ENCODE measurements at places on chromosomes 5 and 9. TPM values are rescaled to one million over a fixed set of nuclear protein-coding genes. Genes with fewer than 3 reads are reported as not detected.

GRCh38 chr5:181261320-181262049 lies 542 bp upstream of the TRIM52 start:
- H3K27me3 ChIP-seq = no peaks in the 10 kb centered on the region
- peak overlapping the region; percentile 99 for H3K27ac ChIP-seq
- H3K4me3 ChIP-seq = peak overlapping the region; percentile 82
- peaks cover 12% of the 10 kb centered on the region for H3K36me3 ChIP-seq

JAKMIP2 gene
- 2.6 TPM for total RNA-seq

DNA sequence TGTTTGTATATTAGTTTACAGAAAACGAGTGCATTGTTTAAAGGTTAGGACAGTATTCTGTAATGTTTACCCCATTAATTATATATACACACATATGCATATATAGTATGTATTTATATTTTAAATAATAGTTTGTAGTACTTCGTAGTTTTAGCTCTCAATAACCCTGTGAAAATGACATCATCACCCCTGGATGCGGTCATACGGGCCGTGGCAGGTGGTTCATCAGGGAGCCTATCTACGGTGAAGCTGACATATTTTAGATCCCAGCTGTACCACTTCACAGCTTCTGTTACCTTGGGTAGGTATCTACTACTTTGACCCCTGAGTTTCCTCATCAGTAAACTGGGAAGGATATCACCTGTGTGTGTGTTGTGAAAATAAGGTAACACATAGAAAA lies 87.1 kb downstream of the NR3C1 start:
- DNase-seq = no peak
- no peak overlapping the region for H3K4me3 ChIP-seq
- H3K27me3 ChIP-seq = no peaks in the 10 kb centered on the region
- H3K36me3 ChIP-seq = no peaks in the 10 kb centered on the region
- peaks cover 85% of the 10 kb centered on the region for H3K4me1 ChIP-seq
- no peak overlapping the region for H3K27ac ChIP-seq

GRCh38 chr5:94366811-94367210 lies 251.6 kb downstream of the KIAA0825 start:
- H3K4me1 ChIP-seq = no peaks in the 10 kb centered on the region
- no peaks in the 10 kb centered on the region for H3K36me3 ChIP-seq
- no peaks in the 10 kb centered on the region for H3K27me3 ChIP-seq

SLC27A6 gene
- total RNA-seq = 41.3 TPM

GRCh38 chr9:96478829-96479371 lies 28.9 kb downstream of the HABP4 start:
- H3K4me3 ChIP-seq = no peak overlapping the region
- H3K4me1 ChIP-seq = peaks cover 5% of the 10 kb centered on the region
- H3K27ac ChIP-seq = no peak overlapping the region

DNA sequence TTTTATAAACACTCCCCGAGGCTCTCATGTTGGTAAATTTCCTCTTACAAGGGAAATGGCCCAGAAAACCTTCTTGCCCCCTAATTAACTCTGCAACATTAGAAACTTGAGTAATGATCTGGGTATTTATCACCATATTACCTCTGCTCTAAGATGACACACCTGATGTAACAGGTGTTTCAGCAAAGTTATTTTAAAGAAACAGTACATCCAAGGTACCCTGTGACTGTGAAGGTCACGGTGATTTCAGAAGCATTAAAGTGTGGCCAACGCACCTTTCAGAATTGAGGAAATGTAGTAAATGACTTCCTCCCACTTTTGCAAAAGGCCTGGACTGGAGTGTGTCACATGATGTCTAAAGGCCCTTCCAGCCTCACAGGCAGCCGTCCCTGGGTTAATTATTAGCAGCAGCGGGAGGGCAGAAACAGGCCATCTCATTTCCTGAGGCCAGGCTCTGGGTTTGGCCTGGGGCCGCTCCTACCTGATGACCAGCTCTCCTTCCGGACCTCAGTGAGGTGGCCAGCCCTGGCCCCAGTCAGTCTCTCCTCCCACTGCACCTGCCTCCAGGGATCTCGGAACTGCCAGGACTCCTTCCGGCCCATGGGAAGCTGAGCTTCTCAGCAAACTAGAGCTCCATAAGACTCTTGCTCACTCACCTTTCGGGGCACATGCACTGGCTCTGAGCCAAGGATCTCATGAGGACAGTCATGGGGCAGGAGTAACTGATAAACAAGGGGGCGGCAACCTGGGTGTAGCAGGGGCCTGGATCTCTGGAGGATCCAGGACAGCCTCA lies 20.7 kb downstream of the PTPN3 start:
- no peak overlapping the region for H3K27ac ChIP-seq
- peaks cover 4% of the 10 kb centered on the region for H3K27me3 ChIP-seq
- peaks cover 14% of the 10 kb centered on the region for H3K4me1 ChIP-seq
- H3K4me3 ChIP-seq = no peak overlapping the region

DNA sequence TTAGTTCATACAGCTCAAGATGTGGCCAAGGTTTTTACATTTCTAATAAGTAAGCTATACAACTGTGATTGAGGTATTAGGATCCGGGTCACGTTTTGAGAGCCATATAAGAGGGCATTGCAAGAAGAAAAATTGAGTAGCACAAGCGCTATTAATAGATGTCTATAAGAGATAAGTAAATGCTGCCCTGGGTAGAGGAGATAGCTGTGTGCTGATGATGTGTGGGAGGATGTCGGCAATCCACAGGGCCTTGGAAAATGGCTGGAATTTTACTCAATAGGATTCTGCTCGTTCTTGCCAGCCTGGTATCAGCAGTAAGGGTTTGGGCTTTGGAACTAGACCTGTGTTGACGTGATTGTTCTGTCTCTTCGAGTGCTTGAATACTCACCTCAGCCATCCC lies 41.6 kb downstream of the CSF1R start:
- no peak overlapping the region for H3K4me3 ChIP-seq
- H3K27me3 ChIP-seq = no peaks in the 10 kb centered on the region
- H3K27ac ChIP-seq = no peak overlapping the region
- H3K4me1 ChIP-seq = peaks cover 17% of the 10 kb centered on the region

- peaks cover 14% of the 10 kb centered on the region for H3K4me1 ChIP-seq
- H3K27me3 ChIP-seq = no peaks in the 10 kb centered on the region
- H3K27ac ChIP-seq = peak overlapping the region; percentile 96
- H3K4me3 ChIP-seq = no peak overlapping the region
These were observed 1.7 kb upstream of the TMEM267 start for GRCh38 chr5:43485406-43485805.

STXBP1 gene
- 17.2 TPM for total RNA-seq

- H3K27ac ChIP-seq = no peak overlapping the region
- no peaks in the 10 kb centered on the region for H3K4me1 ChIP-seq
- no peak overlapping the region for H3K4me3 ChIP-seq
- no peak for DNase-seq
- H3K27me3 ChIP-seq = no peaks in the 10 kb centered on the region
These were observed 355.3 kb downstream of the MSX2 start for GRCh38 chr5:175079707-175080106.

PCDHB4 gene
- 5.1 TPM for total RNA-seq

CENPH gene
- total RNA-seq = 2.2 TPM

GRCh38 chr5:107364443-107365319 lies 306.1 kb downstream of the EFNA5 start:
- no peaks in the 10 kb centered on the region for H3K36me3 ChIP-seq
- H3K27me3 ChIP-seq = no peaks in the 10 kb centered on the region
- DNase-seq = no peak
- no peak overlapping the region for H3K27ac ChIP-seq
- no peak overlapping the region for H3K4me3 ChIP-seq

GRCh38 chr9:129650680-129651235 lies 8.8 kb upstream of the ASB6 start:
- H3K27ac ChIP-seq = no peak overlapping the region
- H3K4me3 ChIP-seq = no peak overlapping the region
- DNase-seq = no peak
- no peaks in the 10 kb centered on the region for H3K4me1 ChIP-seq

DNA sequence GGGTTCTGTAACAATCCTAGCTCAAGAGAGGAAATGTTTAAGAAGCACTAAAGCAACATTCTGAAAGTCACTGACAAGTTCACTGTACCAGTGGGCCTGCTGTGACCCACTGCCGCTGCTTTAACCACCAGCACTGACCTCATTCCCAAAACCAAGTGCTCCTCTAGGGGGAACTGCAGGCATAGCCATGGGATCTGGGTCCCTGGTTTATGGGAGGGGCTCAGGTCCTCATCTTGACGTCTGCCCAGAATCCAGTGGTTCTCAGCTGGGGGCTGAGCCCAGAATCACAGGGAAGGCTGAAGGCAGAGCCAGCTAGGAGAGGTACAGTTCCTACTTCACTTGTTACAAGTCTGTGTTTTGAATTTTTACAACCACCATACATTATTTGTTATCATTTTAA lies 36.1 kb upstream of the SLC2A8 start:
- H3K36me3 ChIP-seq = peaks cover 16% of the 10 kb centered on the region
- H3K27me3 ChIP-seq = no peaks in the 10 kb centered on the region
- H3K27ac ChIP-seq = no peak overlapping the region
- DNase-seq = no peak
- peaks cover 4% of the 10 kb centered on the region for H3K4me1 ChIP-seq

GRCh38 chr9:109072133-109072692 lies 47.5 kb downstream of the TMEM245 start:
- H3K36me3 ChIP-seq = peaks cover 52% of the 10 kb centered on the region
- DNase-seq = no peak
- H3K4me1 ChIP-seq = peaks cover 3% of the 10 kb centered on the region
- no peaks in the 10 kb centered on the region for H3K27me3 ChIP-seq

DNA sequence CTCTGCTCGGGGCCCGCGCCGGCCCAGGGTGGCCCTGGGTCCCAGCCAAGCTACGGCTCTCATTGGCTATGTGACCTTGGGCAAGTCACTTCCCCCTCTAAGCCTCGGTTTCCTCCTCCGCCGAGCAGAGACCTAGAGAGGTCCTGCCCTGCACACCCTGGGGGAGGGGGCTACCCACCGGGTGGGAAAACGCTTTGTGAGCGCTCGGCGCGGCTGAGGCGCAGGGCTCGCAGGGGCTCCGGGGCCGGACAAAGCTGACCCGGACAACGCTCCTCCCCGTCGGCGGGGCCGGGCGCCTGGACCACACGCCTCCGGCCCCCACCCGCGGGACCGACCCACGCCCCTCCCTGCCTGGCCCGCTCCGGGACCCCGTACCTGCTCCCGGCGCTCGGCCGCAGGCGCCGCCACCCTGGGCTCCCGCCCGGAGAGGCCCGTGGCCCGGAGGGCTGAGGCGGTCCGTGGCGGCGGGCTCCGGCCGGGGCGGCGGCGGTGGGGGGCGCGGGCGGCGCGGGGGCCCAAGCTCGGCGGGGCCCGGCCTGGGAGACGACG lies 85.7 kb upstream of the MELK start:
- H3K27me3 ChIP-seq = no peaks in the 10 kb centered on the region
- peak overlapping the region; percentile 91 for H3K27ac ChIP-seq
- no peaks in the 10 kb centered on the region for H3K36me3 ChIP-seq
- H3K4me3 ChIP-seq = peak overlapping the region; percentile 85
- no peak for DNase-seq

GRCh38 chr9:70085241-70085640 lies 41.6 kb downstream of the MAMDC2 start:
- H3K4me3 ChIP-seq = no peak overlapping the region
- no peaks in the 10 kb centered on the region for H3K36me3 ChIP-seq
- no peaks in the 10 kb centered on the region for H3K27me3 ChIP-seq

GRCh38 chr5:133873449-133873848 lies 95.0 kb downstream of the C5orf15 start:
- no peak overlapping the region for H3K4me3 ChIP-seq
- H3K36me3 ChIP-seq = no peaks in the 10 kb centered on the region
- H3K4me1 ChIP-seq = peaks cover 3% of the 10 kb centered on the region
- no peak overlapping the region for H3K27ac ChIP-seq
- DNase-seq = no peak

DNA sequence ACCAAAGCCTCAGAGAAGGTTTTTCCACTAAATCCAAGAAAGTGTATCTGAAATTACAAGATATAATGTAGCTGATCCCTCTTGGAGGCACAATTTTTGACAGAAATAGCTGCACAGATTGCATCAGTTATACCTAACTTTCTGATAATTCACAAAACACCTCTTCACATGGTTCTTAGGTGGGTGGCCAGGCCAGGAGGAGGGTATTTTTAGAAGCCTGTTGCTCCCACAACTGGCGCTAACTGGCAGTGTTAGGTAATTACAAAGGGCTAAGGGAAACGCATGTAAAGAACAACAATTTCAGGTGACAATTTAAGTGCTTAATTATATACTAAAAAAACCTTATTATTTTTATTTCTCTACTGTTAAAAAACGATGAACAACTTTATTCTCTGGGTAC lies 247.9 kb downstream of the BNC2 start:
- H3K27me3 ChIP-seq = no peaks in the 10 kb centered on the region
- H3K27ac ChIP-seq = no peak overlapping the region
- no peak overlapping the region for H3K4me3 ChIP-seq
- peaks cover 18% of the 10 kb centered on the region for H3K4me1 ChIP-seq
- no peaks in the 10 kb centered on the region for H3K36me3 ChIP-seq

GRCh38 chr5:56282216-56282615 lies 49.1 kb upstream of the ANKRD55 start:
- H3K4me3 ChIP-seq = no peak overlapping the region
- H3K36me3 ChIP-seq = no peaks in the 10 kb centered on the region
- H3K27ac ChIP-seq = no peak overlapping the region
- DNase-seq = no peak
- H3K4me1 ChIP-seq = peaks cover 27% of the 10 kb centered on the region
- H3K27me3 ChIP-seq = no peaks in the 10 kb centered on the region

GMCL2 gene
- not detected for total RNA-seq

GRCh38 chr5:99355881-99356280 lies 427.1 kb upstream of the CHD1 start:
- no peaks in the 10 kb centered on the region for H3K4me1 ChIP-seq
- H3K27me3 ChIP-seq = no peaks in the 10 kb centered on the region
- no peak overlapping the region for H3K4me3 ChIP-seq
- no peaks in the 10 kb centered on the region for H3K36me3 ChIP-seq
- no peak overlapping the region for H3K27ac ChIP-seq
- DNase-seq = no peak

TAF11L3 gene
- total RNA-seq = not detected

- no peak overlapping the region for H3K4me3 ChIP-seq
- DNase-seq = no peak
- peaks cover 35% of the 10 kb centered on the region for H3K4me1 ChIP-seq
- H3K27ac ChIP-seq = no peak overlapping the region
- no peaks in the 10 kb centered on the region for H3K36me3 ChIP-seq
- peaks cover 98% of the 10 kb centered on the region for H3K27me3 ChIP-seq
These were observed 4.2 kb upstream of the NKX2-5 start for GRCh38 chr5:173239233-173239593.

PTGES gene
- 4.6 TPM for total RNA-seq

GRCh38 chr9:91530829-91531228 lies 107.2 kb upstream of the NFIL3 start:
- no peak overlapping the region for H3K27ac ChIP-seq
- H3K4me1 ChIP-seq = no peaks in the 10 kb centered on the region
- no peaks in the 10 kb centered on the region for H3K36me3 ChIP-seq
- no peak overlapping the region for H3K4me3 ChIP-seq
- peak; percentile 8 for DNase-seq
- H3K27me3 ChIP-seq = no peaks in the 10 kb centered on the region

CCL28 gene
- total RNA-seq = 2.2 TPM
